ENCODE measurements at places on chromosomes 12 and 14.
A peak's percentile ranks its signal among the peaks of the same experiment; 100 is the strongest.

DNA sequence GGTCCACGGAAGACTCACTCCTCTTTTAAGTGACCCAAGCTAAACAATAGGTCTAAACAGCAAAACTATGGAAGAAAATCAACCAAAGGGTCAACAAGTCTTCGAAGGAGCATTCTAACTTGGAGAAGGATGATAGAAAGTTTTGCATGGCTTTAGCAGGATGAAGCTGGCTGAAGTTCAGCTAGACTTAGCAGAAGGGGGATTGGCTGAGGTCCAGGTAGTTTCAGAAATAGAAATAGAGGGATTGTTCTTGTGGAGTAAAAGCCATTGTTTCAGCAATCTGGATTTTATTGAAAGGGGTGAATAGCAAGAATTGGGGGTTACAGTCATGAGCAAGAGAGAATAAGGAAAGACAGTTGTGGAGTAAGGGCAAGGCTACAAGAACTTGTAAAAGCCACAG, 84.7 kb upstream of the TSPAN8 start:
- DNase-seq = no peak

DNA sequence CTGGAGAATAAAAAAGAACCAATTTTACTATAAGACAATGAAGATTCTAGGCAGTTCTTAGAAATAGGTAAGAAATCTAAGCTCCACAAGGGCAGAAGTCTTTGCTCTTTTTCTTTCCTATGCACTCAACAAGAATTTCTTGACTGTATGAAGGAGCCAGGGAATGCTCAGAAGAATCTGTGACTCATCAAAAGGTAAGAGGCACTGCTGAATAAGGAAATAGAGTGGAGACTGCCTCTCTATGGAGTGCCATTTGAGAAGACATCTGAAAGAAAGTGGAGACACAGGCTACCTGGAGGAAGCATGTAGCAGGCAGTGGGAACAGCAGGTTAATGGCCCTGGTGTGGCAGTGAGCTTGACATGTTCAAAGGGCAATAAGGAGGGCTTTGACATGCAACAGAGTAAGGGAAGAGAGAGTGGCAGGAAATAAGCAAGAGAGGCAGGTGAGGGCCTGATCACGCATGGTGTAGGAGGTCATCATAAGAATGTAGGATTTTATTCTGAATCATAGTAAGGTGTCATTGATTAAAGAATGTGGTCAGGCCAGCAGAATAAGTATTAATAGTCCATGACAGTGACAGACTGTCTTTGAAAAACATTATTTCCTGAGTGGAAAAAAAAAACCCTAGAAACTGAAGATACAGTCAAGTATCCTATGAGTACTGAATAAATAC, 446.7 kb upstream of the GARIN6 start:
- DNase-seq = no peak

DNA sequence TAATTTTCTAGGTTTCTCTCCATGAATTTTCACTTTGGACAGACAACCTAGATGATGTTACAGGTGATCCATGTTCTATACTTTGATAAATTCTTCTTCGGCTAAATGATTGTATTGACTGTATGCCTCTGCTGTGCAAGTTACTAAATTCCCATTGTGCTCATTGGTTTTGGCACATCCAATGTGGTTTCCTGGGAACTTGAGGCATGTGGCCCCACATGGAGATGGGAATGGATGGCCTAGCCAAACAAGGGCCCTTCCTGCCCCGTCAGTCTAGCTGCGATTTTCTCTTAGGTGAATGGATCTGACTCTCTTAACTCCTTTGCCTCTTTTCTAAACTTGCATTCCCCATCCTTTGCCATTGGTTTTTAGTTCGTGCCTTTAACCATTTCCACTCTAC, 186.2 kb downstream of the PELI2 start:
- DNase-seq = peak; percentile 33

DNA sequence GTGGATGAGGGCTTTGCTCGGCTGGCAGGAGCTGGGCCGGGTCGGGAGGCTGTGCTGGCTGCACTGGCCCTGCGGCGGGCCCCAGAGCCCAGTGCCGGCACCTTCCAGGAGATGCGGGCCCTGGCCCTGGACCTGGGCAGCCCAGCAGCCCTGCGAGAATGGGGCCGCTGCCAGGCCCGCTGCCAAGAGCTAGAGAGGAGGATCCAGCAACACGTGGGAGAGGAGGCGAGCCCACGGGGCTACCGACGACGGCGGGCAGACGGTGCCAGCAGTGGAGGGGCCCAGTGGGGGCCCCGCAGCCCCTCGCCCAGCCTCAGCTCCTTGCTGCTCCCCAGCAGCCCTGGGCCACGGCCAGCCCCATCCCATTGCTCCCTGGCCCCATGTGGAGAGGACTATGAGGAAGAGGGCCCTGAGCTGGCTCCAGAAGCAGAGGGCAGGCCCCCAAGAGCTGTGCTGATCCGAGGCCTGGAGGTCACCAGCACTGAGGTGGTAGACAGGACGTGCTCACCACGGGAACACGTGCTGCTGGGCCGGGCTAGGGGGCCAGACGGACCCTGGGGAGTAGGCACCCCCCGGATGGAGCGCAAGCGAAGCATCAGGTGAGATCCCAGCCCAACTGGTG, 11.5 kb downstream of the ARHGEF40 start:
- no peak for DNase-seq

DNA sequence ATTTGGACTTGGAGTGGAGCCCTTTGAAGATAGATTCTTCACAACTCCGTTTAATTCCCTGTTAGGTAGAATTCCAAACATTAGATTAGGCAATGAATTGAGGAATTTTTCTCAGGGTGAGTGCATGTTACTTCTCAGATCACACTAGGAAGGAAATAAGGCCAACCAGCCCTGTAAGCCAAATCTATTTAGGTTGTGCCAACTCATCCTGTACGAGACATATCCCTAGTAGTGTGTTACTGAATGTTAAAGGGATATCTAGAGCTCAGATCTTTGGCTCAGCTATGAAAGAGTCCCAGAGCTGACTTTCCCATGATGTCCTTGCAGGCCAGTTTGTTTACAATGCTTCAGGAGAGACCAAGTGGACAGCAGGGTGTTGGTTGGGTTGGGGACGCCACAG, 45.6 kb downstream of the GPHB5 start:
- DNase-seq = no peak

DNA sequence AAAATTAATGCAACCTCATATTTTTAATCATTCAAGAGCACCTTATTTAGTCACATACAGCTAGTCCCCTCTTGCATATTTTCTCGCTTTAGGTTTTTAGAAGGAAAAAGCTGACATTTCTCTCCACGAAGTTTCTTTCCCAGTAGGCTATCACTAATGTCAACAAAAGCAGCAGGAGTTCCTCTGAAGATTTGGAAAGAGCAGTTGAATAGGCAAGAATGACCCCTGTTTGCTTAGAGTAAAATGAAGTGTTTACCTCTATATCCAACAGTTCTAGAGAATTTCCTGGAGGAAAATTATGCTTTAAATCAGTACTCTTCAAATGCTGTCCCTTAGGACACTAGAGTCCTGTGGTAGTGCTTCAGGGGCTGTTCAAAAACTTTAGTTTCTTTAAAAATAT, 188.1 kb upstream of the PRKD1 start:
- no peak for DNase-seq

DNA sequence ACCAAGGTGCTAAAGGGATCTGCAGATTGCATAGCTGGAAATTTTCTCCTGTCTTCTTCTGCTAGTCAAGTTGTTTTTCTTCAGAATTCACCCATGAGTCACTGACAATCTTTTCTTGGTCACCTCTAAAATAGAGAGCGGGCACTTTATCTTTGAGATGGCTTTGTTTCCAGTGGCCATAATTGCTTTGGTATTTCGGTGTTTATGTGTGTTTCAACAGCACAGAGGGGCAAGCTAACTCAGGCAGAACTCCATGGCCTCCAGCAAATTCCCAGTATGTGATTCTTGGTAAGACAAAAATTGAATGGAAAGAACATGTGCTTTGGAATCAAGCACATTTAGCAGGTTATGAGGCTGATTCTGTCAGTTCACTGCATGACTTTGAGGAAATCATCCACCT, 656.8 kb downstream of the VRK1 start:
- DNase-seq = no peak

- DNase-seq = peak; percentile 58
Observed at GRCh38 chr14:87896393-87897380, 96.3 kb downstream of the GALC start.

DNA sequence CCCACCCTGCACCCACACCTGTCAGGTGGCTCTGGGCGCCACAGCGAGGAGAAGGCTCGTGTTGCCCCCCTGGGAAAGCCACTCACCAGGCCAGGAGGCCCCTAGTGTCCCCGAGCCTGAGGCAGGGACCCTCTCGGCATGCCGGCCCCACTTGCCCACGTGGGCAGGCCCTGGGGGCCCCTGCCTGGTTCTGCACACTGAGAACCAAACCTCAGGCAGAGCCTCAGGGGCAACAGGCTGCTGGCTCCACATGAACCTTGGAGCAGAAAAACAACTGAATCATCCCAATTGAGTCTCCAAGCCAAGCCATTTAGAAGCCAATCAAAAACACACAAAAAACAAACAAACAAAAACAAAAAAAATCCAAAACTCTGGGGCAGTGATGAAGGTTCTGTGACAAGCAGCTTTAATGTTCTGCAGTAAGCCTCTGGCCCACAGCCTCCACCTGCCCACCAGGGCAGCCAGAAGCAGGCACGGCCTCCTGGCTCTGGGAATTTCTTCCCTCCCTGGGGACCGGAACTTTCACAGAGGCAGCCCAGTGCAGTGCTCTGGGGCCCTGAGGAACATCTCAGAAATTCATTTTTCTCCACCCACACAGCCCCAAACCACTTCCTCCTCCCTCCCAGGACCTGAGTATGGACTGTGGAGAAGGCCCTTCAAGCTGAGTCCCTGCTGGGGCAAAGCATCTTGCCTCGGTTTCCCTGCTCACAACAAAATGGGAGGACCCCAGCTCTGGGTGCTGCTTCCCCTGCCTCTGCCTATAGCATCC, 90.2 kb downstream of the CHGA start:
- peak; percentile 52 for DNase-seq

GRCh38 chr12:127761880-127762279, 505.1 kb upstream of the TMEM132C start:
- no peak for DNase-seq

GRCh38 chr14:62409169-62409568, 636.1 kb downstream of the KCNH5 start:
- DNase-seq = no peak

DNA sequence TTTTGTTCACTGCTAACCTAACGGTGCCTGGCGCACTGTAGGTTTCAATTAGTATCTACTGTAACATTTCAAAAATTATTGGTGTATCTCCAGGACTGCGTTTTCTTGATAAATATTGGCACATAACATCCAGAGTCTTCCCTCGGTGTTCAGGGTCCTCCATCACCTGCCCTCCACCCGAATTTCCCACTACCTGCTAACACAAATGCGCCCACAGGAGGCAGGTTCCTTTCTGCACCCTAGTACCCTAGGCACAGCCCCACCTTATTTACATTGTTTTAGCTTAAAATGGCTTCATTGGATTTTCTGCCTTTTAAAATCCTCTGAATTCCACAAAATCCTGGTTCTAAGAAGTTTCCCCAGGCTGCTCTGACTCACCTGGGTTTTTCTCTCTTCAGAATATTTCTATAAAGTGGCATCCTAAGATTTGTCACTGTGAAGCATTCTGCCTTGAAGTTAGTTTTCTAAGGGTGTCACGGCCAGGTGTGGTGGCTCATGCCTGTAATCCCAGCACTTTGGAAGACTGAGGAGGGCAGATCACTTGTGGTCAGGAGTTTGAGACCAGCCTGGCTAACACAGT, 38.6 kb downstream of the CPM start:
- DNase-seq = no peak

DNA sequence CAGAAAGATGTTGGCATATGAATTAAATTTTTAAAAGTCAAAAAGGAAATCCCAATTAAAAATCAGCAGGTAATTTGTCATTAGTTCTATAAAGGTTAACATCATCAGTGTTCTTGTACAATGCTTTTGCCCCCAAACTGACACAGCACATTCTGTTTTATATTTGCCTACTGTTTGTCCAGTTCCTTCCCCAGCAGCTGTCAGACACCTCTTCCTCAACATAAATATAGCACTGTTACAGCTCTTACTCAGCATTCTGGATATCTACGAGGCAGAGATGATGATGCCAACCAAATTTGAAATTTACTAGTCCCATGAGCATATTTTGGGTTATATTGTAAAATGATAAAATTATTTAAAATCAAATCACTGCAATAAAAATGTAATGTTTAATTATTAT, 124.6 kb downstream of the SINHCAF start:
- no peak for DNase-seq

GRCh38 chr12:66438601-66439000, 136.3 kb downstream of the HELB start:
- peak; percentile 8 for DNase-seq

DNA sequence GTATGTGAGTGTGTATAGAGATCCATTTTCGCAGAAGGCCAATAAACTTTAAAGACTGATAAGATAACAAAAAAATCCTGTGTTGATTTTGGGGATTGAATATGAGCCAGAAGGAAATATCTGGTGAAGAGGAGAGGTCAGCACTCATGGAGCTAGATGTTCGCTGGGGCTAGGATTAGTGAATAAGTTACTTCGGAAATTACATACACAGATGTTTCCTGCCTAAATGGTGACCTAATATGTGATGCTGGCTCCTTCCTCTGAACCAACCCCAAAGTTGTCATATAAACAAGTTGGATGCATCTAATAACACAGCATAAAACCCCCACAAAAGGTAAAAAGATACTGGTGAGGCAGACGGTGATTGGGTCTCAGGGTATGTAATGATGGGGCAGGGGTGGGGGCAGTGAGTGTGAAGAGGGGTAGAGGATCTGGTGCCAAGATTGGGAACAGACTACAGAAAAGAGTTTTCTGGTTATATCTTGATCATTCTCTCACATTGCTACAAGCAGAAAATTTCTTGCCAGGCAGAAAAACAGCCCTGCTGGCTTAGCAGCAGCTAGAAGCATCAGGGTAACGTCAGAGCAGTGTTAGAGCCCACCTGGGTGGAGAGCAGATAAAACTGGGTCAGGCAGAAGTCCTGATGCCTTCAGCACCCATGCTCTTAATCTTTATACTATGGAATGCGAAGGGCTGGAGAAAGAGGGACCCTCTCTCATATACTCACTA, 140.4 kb upstream of the GZMB start:
- DNase-seq = no peak

DNA sequence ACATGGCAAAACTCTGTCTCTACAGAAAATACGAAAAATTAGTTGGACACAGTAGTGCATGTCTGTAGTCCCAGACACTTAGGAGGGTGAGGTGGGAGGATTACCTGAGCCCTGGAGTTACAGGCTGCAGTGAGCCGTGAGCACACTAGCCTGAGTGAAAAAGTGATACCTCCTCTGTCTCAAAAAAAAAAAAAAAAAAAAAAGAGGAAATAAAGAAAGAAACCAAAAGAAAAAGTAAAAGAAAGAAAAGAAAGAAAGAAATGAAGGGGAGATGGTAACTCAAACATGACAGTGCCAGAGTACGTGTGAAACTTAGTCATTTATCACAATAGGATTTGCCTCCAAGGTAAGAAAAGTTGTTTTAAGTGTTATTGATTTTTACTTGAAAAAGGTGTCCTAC, 407.0 kb upstream of the MGAT4C start:
- no peak for DNase-seq
